ENCODE measurements at places on chromosomes 4 and X.

DNA sequence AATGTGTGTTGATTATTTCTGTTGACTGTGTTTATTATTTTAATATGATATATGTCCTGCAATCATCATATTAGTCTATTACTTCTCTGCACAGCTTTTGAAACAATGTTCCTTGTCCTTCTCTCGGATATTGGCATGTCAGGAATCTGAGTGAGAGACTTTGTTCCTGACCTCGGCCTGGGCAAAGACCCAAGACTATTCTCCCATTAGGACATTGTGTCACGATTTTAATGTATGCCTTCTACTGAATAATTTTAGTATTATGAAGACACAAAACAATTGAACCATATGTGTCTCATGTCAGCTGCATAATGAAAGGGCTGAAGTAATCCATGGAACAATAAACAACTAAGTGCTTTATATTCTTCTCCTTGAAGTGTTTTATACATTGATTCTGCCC, 580.8 kb upstream of the TENM3 start:
- no peak for DNase-seq

- no peak for DNase-seq
These were observed 244.2 kb upstream of the F9 start for GRCh38 chrX:139286342-139286741.

DNA sequence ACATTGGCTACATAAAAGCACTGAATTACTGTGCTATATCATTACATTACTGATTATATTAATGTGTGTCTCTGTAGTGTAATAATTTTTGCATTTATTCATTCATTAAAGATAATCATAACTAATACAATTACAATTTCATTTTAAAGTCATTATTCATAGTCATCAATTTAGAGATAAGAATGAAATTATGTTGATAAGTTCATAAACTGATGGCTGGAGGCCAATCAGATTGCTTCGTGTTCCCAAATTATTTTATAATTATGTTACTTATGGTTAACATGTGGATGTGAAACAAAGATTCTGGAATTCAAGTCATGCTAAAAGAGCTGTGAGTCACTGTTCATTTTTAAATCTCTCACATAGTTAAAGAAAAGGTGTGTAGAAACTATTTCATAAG, 223.4 kb upstream of the HAND2 start:
- no peak for DNase-seq

DNA sequence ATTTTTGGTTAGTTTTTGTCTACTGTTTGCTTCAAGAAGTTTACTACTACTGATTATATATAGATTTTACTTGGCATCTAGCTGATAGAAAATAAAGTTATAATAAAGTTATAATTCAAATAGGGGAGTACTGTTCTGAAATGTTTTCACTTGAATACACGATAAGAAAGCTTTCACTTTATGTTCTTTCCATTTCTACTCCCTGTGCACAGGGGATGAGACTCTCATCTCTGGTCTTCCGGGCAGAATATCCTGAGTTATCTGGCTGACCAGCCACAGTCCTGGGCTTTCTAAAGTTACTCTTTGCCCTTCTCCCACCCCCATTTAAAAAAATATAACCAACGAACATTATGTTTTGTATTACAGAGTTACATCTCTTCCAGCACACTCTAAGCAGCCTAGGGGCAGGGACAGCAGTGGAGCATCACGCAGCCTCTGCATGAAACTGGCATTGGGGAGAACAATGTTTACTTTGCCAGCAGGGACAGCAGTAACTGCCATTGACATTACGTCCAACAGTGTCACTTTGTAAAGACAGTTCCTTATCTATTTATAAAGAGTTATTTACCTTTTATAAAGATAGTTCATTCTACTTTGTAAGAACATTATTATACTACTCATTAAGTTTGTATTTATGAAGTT, 64.3 kb downstream of the METTL14 start:
- DNase-seq: no peak

DNA sequence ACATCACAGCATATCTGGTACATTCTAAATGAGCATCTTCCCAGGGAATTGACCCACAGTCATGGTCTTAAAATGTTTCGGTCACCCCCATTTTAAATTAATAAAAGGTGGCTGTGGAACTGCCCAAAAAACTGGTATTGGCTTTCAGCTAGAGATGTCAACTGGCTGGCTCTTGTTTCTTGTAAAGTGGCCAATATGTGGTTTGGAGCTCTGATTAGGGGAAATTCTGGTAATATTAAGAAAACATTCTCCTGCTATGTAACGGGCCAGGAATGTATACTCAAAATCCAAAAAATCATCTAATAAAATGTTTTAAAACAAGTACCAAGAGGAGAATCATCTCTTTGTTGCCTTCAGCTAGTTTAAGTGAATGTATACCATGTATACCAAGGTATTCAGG, 62.0 kb upstream of the VCX2 start:
- no peak for DNase-seq

DNA sequence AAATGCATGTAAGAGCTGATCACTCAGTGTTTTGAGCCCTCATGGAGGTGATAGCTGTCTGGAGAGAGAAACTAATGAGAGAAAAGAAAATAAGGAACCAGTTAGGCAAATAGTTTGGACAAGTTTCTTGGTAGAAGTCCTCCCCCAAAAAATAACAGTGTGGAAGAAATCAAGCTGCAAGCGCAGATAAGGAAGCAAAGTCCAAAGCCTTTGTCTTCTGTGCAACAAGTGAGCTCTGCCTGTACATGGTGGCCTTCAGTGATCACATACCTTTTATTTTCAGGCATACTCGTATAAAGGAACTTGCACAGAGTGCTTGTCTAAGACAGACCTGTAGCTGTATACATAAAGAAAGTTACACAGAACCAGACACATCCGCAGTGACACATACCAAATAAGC, 2.5 kb upstream of the UGT2A3 start:
- no peak for DNase-seq

GRCh38 chrX:16870862-16871815, 977 bp upstream of the RBBP7 start:
- DNase-seq: peak; percentile 2

- no peak for DNase-seq
These were observed 56.5 kb upstream of the PROM1 start for GRCh38 chr4:16140231-16140878.

DNA sequence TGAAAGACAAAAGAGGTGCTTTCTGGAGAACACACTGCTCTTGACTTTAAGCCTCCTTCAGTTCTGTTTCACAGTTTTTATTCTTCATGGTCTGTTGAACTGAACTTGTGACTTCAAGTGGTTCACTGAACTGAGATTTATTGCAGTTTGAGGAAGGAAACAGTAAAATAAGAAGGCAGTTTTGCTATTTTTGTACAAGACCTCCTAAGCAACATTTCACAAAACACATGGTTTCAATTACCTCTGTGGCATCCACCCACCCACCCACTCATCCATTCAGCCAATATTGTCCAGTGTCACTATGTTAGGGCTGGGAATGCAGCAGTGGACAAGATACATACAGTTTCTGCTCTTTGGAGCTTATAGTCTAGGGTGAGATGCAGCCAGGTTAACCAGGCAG, 131.3 kb downstream of the IL1RAPL2 start:
- no peak for DNase-seq

DNA sequence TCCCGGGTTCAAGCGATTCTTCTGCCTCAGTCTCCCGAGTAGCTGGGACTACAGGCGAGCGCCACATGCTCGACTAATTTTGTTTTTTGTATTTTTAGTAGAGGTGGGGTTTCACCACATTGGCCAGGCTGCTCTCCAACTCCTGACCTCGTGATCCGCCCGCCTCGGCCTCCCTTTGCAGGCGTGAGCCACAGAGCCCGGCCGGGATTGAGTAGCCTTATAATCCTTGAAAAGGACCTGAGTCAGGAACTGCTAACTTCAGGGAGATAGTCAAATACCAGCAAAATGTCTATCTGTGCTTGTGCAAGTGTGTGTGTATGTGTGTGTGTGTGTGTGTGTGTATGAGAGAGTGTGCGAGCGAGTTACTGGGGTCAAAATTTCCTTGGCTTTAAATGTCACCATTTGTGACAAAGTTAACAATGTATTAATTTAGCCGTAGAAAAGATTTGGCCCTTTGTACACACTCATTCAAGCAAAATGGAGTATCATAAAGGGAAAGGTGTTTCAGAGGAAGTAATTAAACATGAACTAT, 1.8 kb upstream of the KDM6A start:
- no peak for DNase-seq

GRCh38 chrX:38601866-38602265, 40.5 kb downstream of the TSPAN7 start:
- DNase-seq: no peak

DNA sequence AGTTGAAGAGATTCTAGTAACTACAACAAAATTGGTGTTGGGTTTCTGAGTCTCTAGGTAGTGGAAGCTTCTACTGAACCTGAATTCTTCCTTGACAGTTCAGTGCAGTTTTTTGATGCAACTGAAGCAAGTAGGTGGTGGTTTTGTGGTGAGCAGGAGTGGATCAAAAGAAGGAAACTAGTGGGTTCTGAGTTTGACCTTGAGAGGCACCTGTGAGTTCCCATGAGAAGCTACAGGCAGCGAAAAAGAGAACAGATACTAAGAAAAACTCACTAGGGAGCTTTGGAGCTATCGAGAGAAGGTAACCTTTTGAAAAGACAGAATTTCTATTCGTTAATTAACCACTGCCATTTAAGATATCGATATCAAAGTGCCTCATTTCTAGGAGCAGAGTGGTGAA, 145.2 kb downstream of the PDHA2 start:
- DNase-seq: no peak

Measured in NCI-H446 treated with DMSO at 0.1 percent for 48 hours (cell line).